ENCODE measurements at places on chromosomes 6 and 20.
A peak's percentile ranks its signal among the peaks of the same experiment; 100 is the strongest.

GRCh38 chr20:10792291-10792690 is 118.5 kb upstream of the JAG1 start:
- peak; percentile 6 for DNase-seq

- DNase-seq = no peak
These were observed 4.7 kb downstream of the ZMYND8 start for GRCh38 chr20:47351643-47352331.

DNA sequence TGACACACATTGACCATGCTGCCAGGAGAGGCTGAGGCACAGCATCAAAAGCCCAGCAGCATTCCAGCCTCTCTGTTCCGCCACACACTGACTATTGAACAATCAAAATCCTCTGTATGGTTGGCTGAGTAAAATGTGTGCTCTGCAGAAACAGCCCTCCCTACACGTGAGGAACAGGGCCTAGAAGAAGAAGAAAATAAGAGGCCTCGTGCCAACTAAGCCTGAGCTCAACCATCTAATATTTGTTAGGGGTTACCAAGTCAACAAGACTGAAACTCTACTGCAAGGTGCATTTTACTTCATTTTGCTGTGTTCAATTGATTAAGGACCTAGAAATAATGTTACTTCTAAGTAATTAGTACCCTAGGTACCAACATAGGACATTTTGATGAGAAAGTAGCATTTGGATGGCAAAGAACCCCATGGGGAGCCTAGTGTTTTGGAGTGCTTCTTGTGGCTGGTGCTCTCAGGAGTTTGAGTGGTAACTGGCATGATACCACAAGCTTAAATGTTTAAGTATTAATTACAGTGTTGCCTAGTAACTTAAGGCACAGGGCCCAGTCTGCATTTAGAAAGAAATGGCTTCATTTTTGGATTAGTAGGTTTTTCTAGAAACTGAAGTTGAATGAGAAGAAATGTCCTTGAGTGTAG is 146.6 kb upstream of the PLN start:
- no peak for DNase-seq

GRCh38 chr6:3520281-3521230 is 63.7 kb upstream of the SLC22A23 start:
- peak; percentile 34 for DNase-seq

- no peak for DNase-seq
These were observed 158.5 kb downstream of the FLRT3 start for GRCh38 chr20:14178952-14179351.

Data from EL (cell line).